ENCODE measurements at places on chromosomes 1 and 21.

GRCh38 chr1:13901597-13901996 lies 201.6 kb downstream of the PRDM2 start:
- no peak for DNase-seq

- DNase-seq = no peak
Observed at GRCh38 chr1:20625176-20626097, 7.8 kb upstream of the PINK1 start.

- no peak for DNase-seq
Observed at GRCh38 chr1:41622402-41622801, 137.9 kb upstream of the EDN2 start.

- DNase-seq = no peak
Observed at GRCh38 chr1:215672482-215672881, 105.4 kb downstream of the KCTD3 start.

GRCh38 chr1:203052601-203053000 lies 26.3 kb downstream of the PPFIA4 start:
- no peak for DNase-seq

- no peak for DNase-seq
Observed at GRCh38 chr1:157734321-157734720, 33.8 kb upstream of the FCRL3 start.

DNA sequence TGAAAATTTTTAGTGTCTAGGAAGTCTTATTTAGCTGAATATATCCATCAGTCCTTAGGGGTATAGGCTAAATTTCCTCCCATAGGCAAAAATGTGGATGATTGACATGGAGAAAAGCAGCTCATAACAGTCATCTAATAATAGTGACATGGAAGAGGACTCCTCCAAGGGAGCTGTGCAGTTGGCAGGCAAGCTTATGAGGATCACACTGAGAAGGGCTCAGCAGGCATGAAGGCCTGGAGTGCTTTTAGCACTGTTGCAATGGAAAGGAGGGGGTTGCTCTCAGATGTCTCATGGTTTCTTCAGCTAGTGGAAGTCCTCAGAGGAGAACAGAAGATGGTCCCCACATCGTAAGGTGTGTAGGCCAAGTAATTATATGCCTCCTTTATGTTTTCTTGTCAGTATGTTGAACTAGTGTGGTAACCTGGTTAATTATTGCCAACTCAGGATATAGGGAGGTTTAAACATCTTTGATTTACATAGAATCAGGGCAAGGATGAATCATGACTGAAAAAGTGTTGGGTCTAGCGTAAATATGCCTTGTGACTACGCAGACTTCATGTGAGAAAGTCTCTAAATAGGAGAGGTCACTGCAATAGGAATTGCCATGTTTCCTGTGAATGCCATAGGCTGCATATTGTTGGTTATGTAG lies 18.9 kb downstream of the VN1R5 start:
- DNase-seq = no peak

Data from MCF 10A (cell line).